ENCODE measurements at places on chromosomes 5 and 9.

DNA sequence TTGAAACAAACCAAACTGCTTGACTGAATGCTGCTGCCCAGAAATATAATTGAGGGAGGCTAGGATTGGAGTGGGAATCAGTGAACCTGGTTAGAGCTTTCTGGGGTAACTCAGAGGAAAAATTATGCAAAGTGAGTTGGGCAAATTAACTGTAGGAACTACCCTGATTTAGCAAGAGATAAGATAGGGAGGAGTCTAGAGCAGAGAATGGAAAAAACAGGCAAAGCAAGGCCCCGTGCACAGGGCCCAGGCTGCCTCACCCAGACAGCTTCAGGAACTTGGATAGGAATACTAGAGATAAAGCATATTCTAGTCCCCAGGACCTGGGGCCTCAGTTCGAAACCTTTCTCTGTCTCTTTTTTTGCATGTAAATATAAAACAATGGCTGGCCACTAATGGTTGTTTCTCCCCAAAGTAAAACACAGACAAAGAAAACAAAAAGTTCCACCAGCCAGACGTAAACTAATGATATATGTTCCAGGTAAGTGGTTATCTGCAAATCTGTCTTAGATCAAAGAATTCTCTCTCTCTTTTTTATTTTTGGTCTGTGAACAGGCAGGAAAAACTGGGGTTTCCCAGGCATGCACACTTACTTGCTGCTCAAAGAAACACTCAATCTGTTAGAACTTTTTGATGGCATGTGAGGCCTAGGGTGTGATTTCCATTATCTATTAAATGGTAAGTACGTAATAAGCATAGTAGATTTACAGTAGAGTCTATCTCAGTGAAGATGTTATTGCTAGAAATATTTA is 168.1 kb upstream of the MAP3K1 start:
- peak; percentile 77 for DNase-seq

GRCh38 chr5:68482199-68482598 is 266.6 kb downstream of the PIK3R1 start:
- no peak for DNase-seq

- no peak for DNase-seq
These were observed 414.9 kb downstream of the ZSWIM6 start for GRCh38 chr5:61746831-61747575.

DNA sequence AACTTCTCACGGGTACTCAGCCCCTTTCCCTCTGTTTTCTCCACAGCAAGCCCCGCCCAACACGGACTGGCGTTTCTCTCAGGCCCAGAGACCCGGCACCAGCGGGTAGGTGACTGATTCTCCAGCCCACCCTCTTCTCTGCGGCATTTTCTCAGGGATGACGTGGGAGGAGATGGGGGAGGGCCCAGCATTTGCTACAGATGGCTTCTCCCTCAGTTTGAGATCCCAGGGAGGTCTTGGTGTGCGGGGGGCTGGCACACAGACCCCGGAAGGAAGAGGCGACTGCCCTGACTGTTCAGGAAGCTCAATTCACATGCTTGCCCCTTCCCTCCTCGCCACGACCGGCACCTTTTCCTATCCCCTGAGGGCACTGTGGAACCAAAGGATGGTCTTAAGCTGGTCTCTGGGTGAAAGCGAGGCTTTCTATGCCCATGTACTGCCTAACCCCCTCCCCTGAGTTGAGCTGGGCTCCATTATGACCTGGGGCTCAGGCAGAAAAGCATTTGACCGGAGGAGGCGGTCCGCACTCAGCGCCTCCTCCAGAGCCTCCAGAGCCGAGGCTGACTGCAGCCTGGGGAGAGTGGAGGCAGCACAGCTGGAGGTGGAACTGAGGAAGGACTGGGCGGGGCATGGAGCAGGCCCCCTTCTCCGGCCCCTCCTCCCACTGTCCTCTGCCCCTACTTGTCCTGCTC is 6.0 kb downstream of the PCDHGC5 start:
- DNase-seq = no peak

Data from CD4-positive, alpha-beta T cell treated with Interleukin-4 for 4 hours (primary cell).